Pericardium fibroblast (primary cell): ENCODE measurements at places on chromosomes 5 and 9. TPM values are rescaled to one million over a fixed set of nuclear protein-coding genes. Genes with fewer than 3 reads are reported as not detected.

Gene ELOVL7
- total RNA-seq, result 0.09 TPM in 1 of 2 replicates, not detected in the other

Gene ATP6V1G1
- total RNA-seq, result 108 and 111 TPM in 2 replicates

Gene BTNL9
- not detected in 2 replicates for total RNA-seq

Gene LECT2
- total RNA-seq, result not detected in 2 replicates

Gene ANGPTL2
- total RNA-seq, result 47.1 and 63.0 TPM in 2 replicates

Gene ARL15
- 4.0 and 13.8 TPM in 2 replicates for total RNA-seq

Gene CNTLN
- total RNA-seq, result 5.4 and 5.5 TPM in 2 replicates

Gene SLC45A2
- total RNA-seq, result not detected in 2 replicates

Gene TRIM36
- total RNA-seq, result 0.09 TPM in 1 of 2 replicates, not detected in the other

Gene RAD50
- total RNA-seq, result 11.6 and 24.3 TPM in 2 replicates
